ENCODE measurements at places on chromosomes 4 and X. TPM values are rescaled to one million over a fixed set of nuclear protein-coding genes. Genes with fewer than 3 reads are reported as not detected.
A peak's percentile ranks its signal among the peaks of the same experiment; 100 is the strongest.

GRCh38 chr4:71456841-71457240, 118.0 kb downstream of the SLC4A4 start:
- DNase-seq: peak; percentile 16

DNA sequence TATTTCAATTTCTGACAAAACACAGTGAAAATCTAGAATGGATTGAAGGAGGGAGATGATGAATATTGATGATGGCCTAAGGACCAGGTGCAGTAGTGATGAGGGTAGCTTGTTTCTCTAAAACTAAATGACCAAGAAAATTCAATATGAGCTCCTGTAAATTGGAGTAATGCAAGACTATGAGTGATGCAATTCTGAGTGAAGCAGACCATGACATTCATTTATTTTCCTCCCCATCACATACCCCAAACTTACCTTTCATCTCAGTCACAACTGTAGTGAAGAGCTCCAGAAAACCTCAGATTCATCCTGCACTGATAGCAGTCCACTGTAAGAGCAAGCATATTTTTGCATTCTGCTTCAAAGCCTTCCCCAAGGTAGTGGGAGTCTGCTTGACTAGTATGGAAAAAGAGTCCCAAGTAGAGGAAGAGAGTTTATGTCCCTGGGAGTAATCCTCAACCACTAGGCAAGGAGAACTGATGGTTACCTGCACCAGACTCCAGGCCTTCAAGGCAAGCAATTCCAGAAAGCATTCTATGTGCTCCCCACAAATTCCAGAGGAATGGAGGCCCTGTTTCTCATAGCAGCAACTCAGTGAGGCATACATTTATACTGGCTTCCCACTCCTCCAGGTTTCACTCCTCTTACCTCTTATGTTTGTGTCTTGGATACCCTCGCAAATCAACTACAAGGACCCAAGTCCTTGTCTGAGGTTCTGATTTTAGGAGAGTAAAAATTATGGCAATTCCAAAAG, 47.2 kb downstream of the CXCL1 start:
- DNase-seq: no peak

DNA sequence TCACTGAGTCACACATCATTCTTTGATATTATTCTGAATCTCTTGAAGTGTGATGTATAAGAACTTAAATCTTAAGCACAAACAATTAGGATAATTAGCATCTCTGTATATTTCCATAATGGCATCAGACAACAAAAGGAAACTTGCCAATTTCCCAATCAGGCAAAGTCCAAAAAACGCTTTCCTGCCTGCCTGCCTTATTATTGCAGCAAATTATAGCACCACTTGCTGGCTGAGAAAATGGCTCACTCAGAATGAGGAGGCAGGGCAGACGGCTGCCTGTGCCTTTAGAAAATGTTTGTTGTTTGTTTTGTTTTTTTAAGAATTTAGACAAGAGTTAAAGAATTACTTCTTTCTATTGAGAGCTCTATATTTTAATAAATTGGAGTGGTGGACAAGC, 27.7 kb upstream of the NR3C2 start:
- no peak for DNase-seq

DNA sequence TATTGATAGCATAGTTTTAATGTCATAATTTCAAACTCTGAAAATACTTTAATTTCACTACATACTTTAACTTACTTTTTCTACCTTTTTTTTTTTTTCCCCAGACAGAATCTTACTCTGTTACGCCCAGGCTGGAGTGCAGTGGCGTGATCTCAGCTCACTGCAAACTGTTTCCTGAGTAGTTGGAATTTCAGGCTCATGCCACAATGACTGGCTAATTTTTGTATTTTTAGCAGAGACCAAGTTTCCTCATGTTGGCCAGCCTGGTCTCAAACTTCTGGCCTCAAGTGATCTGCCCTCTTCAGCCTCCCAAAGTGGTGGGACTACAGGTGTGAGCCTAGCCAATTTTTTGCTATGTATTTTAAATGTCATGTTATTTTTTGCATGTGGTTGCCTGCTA, 741.6 kb downstream of the TRAM1L1 start:
- no peak for DNase-seq

DNA sequence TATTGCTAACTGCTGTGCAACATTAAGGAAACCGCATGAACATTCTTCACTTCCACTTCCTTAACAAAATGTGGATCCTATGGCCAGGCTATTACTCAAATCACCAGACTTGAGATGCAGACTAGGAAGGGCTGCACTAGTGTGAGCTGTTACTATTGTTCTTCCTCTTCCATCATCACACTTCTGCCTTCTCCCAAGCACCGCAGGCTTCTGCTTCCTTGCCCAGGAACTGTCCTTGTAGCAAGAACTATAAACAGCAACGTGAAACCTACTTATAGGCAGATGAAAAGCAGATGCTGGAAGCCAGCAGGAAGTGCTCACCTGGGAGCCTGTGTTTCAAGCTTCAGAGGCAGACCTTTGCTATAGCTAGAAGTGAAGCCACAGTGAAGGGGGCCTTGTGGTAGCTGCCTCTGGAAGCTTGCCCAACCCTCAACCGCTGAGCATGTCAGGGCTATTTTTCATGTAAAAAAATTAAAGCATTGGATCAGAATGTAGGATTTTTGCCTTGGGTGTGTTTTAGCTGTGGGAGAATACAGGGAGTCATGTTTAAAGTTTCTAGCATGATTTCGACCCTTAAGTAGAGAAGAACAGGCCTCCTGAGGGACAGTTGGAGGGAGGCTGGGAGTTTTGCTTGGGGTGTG, 43.9 kb downstream of the CLNK start:
- no peak for DNase-seq

Gene MAPK10
- 2.7 TPM for total RNA-seq

Gene ANKRD50
- 5.5 TPM for total RNA-seq

Data from heart left ventricle (tissue), 16 donors.